RWPE1 (cell line): ENCODE measurements at places on chromosomes 13 and 19.

GRCh38 chr13:102940143-102940542, 94.3 kb downstream of the ERCC5 start:
- no peak for DNase-seq

DNA sequence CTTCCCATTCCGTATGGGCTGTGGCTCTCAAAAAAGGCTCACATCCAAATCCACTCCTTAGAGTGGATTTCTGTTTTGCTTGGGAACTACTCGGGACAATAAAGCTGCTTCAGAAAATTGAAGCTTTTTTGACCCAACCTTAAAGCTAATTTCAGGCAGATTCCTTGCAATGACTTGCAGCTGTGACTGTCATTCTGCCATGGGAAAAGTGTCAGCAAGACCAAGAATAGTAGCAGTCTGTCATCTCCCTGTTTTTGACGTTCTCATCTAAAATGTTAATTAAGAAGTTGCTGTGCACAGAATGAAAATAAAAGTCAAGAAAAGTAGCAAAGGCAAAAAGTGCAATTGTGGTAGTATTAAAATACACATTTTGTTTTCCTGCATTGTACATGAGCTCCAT, 304.7 kb downstream of the COG6 start:
- no peak for DNase-seq

DNA sequence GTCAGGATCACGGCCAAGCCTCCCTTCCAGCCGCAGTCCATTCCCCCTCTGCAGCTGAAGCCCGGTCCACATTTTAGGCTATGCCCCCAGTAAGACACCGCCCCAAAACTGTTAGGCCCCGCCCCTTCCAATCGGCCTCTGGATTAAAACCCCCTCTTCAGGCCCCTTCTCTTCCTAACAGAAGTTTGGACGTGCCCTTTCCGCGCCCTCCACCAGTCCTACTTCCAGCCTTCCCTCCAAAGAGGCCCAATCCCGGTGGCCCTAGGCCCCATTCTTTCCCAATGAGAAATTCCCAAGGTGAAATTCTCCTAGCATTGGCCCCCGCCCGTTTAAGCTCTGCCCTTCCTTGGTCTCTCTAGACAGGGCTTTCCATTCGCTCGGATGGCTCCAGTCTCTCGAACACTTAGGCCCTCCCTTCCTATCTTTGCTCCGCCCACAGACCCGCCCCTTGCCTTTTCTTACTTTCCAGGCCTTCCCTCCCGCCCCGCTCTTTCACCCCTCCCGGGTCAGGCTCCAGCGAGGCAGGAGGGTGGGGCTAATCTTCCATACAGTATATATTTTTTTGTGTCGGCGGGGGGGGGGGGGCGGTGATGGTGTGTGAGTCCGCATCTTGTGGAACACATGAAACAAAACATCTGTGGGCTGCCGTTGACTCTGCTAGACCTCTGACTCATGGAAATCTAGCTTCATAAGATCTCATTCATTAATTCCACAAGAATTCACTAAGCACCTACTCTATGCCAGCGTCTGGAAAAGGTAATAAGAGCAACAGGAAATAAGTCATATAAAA, 13.6 kb downstream of the LTBP4 start:
- DNase-seq: peak; percentile 85

DNA sequence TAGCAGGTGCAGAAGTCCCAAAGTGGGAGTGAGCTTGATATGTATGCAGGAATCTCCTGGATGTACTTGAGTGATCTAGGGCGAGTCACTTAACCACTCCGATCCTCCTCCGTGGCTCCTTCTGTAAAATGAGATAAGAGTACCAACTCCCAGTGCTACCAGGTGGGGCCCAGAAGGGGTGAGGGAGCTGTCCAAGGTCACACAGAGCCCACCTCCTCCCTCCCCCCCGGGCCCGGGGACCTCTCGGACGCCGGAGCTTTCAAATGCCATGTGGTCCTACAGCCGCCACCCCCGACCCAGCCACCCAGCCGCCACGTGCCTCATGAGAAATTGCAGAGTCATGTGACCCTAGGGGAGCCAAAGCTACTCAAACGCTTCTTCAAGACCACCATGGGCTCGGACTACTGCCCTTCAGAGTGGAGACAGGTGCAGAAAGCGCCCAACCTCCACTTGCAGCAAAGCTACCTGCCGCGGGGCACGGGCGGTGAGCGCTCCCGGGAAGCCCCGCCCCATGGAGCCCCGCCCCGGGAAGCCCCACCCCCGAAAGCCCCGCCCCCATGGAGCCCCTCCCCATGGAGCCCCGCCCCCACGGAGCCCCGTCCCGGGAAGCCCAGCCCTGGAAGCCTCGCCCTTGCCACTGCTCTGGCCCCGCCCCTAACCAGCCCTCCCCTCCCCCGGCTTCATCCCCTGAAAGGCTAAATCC, 10.1 kb upstream of the ZNF358 start:
- peak; percentile 81 for DNase-seq

- no peak for DNase-seq
Measured at GRCh38 chr13:41554626-41555386, 97.5 kb downstream of the RGCC start.

DNA sequence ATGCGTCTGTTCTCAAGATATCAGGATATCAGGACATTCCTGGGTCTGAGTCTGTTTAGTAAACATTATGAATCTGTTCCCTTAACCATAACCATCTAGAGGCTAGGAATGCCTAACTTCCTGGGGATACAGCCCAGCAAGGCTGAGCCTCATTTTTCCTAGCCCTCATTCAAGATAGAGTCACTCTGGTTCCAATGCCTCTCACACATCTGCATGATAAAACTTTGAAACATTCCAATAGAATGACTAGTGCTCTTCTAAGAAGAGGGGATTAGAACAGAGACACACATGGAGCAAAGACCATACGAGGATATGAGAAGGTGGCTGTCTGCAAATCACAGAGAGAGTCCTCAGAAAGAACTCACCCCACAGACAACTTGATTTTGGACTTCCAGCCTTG, 20.6 kb upstream of the CABP5 start:
- DNase-seq: no peak

- DNase-seq: no peak
Measured at GRCh38 chr19:42816894-42817293, 51.4 kb upstream of the PSG8 start.

DNA sequence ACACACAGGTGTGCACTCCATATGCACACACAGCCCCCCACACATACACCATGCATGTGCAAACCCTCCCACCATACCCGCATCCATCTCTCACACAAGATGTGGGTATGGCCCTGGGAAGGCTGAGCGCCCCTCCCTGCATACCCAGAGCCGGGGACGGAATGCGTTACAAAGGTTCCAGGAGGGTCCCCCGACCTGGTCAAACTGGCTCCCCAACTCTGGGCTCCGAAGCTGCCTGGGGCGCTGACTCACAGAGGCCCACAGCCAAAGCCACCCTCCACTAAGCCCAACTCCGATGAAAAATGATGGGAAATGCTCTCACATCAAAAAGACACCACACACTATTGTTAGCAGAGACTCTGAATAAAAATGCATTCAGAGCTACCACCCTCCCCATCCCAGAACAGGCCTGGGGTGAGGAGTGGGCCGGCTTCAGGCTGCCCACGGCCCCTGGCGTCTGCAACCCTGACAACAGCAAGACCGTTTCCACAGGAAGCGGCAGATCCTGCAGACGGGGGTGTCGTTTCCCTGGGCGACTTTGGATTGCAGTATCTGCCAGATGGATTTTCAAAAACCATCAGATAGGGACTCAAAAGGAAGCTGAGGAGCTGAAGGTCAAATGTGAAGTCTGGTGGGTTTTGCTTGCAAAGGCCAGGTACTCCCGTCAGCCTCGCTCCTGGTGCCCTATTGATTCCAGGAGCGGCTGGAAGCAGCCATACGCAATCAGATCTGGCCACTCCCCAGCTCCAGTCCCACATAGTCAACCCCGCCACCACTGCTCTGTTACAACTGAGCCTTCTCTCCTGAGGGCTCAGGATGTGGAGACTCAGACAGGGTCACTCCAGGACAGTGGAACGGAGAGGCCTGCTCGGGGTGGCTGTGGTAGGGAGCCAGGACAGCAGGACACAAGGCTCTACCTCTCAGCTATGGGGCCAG, 14.3 kb downstream of the PEPD start:
- DNase-seq: peak; percentile 26

DNA sequence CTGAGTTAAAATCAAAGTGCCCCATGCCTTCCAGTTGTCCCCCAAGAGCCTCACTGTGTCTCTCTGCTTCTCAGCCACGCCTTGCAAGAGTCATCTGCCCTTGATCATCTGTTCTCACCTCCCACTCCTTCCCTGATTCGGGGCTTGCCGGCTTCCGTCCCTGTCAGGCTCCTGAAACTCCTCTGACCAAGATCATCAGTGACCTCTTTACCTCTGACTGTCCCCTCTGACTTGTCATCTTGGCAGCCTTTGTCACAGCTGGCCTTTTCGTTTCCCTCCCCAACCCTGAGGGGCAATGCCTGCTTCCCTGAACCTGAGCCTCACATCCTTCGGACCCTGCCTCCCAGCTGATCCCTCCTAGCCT, 66.3 kb downstream of the MAP4K1 start:
- DNase-seq: no peak

- no peak for DNase-seq
Measured at GRCh38 chr13:79874396-79875360, 393.7 kb downstream of the NDFIP2 start.

DNA sequence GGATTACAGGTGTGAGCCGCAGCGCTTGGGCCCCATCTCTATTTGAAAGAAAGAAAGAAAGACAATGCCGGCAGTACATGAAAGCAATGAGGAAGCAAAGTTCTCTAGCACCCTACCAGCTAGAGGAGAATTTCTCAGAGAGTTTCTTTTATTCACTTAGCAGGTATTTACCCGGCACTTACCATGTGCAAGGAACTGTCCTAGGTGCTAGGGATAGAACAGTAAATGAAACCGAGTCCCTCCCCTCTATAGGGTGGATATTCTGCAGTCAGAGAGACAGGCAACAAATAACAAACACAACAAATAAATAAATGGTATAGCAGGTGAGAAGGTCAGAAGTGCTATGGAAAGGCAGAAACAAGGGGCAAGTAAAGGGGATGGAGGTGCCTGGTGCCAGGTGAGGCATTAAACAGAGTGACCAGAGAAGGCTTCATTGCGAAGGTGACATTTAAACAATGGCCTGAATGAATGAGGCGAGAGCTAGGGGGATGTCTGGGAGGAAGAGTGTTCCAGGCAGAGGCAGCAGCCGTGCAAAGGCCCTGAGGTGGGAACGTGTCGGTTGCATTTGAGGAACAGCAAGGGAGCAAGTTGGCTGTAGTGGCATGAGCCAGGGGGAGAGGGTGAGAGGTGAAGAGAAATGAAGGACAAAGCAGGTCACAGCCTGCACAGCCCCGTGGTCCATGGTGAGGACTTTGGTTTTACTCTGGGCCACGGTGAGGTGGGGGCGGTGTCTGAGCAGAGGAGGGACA, 10.8 kb upstream of the MYH14 start:
- DNase-seq: no peak

DNA sequence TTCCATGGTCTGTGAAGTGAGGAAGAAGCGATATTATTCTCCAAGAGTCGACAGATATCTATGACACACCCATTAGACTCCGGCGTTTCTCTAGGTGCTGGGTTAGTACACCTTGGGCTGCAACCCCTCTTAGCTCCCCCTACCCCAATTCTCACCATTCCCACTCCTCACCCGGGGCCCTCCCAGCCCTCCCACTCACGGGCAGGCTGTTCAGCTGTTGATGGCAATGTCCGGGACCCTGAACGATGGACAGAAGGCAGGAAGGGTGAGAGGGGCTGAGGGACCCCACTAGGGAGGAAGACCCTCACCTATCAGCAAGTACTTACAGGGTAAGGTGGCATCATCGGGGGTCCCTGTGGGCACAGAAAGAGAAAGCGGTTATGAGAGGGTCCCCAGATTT, 9.2 kb downstream of the LGALS4 start:
- no peak for DNase-seq
